ENCODE measurements at places on chromosomes 2 and 18.

DNA sequence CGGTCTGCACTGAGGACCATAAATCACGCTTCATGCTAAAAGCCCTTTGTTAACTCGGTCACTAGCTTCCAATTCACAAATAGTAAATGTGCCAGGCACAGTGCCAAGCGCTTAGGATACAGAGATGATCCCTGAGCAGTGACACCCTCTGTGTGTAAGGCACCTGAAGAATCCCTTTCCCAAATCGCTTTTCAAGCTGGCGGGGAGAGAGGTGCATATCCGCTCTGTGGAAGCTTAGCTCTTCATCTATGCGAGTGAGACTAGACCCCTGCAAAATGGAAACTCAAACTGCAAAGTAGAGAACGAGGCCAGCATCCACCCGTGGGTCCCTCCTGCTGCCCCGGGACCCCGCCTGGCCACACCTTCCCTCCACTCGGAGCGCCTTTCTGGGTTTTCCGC is 2.4 kb downstream of the PIEZO2 start:
- no peak for ATAC-seq

DNA sequence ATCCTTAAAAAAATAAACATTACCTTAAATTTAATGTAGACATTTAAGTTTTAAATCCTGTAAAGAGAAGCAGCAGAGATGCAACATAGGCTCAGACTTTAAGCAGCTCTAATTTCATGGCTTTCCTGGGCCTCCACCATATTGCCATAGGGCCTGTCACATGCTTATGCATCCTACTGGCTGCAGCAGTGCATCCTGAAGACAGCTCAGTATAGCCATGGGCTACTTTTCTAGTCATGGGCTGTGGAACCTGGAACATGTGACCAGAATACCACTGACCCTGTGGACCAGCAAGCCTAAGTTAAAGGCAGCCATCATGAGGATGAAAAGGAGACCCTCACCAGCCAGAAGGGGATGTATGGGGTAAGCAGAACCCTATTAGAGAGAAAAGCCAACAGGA is 10.7 kb downstream of the RMP24 start:
- ATAC-seq, result no peak

GRCh38 chr18:45037618-45038017 is 356.9 kb downstream of the SETBP1 start:
- ATAC-seq, result no peak

DNA sequence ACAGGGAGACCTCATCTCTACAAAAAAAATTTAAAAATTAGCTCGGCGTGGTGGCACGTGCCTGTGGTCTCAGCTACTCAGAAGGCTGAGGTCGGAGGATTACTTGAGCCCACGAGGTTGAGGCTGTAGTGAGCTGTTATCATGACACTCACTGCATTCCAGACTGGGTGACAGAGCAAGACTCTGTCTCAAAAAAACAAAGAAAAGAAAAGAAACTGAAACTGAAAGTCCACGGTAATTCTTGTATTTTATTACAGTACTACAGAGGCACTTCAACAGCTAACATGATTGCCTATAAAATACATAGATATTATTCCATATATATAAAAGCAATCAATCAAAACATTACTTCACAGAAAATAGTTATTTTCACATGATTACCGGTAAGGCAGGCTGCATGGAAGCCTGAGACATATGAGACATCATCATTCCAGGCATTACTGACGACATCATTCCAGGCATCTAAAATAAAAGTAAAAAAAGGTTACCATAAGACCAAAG is 23.1 kb downstream of the PRPF40A start:
- ATAC-seq, result peak; percentile 92

- ATAC-seq, result no peak
These were observed 67.1 kb downstream of the RHOB start for GRCh38 chr2:20513946-20514345.

GRCh38 chr2:172270278-172271079 is 156.9 kb upstream of the ITGA6 start:
- no peak for ATAC-seq

DNA sequence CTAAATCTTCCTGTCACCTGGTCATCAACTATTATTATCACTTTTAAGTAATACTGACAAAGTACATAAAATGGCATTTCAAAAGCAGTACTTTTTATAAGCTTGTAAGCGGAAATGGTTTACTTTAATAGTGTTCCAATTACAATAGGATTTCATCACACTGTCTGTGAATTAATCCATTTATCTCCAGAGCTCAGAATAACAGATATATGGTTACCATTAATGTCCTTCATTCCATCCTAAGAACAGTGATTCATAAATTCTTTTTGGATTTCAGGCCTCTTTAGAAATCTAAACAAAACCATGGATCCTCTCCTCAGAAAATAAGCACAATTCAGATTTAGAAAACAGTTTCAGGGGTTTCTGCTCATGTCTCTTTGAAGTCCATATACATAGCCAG is 68.4 kb downstream of the PID1 start:
- ATAC-seq, result no peak

DNA sequence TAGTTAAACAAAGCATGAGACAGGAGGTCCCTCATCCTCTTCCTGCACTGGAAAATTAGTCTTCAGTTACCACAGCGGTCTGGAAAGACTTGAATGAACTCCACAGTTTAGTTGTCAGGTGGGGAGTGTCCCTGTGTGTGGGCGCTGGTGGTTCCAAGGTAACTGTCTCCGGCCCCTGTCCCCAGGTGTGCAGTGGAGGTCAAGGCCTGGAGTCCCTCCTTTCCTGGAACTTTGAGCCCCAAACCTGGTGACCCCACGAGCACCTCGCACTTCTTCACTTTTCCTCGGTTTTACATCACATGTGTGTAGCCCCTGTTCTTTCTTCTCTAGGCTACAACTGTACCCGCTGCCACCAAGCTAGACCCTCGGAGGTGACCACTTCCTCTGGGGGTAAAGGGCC is 28.0 kb upstream of the INHBB start:
- ATAC-seq, result no peak

GRCh38 chr18:58087928-58088690 is 44.1 kb downstream of the NEDD4L start:
- peak; percentile 55 for ATAC-seq
